ENCODE measurements at places on chromosomes 4 and X.

DNA sequence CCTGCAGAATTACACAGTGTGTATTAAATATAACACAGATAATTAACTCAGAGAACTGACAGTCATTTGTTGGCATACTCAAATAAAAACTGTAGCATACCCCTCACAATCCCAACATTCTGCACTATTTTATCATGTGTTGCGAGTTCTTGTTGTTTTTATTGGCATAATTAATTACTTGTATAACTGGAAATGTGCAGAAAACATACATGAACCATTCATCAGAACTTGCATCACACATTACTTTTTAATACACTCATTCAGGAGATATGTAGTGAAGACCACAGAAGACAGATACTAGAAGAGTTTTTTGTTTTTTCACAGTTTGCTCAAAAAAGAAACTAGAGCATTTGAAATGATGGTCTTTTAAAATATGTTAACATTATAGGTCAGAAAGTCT is 74.6 kb upstream of the NEIL3 start:
- no peak for DNase-seq

- no peak for DNase-seq
These were observed 1086.0 kb downstream of the NLGN4X start for GRCh38 chrX:5142644-5143043.

GRCh38 chrX:35339796-35340195 is 397.2 kb downstream of the FAM47B start:
- no peak for DNase-seq

- no peak for DNase-seq
These were observed 1064.4 kb downstream of the PCDH7 start for GRCh38 chr4:31784558-31784957.

DNA sequence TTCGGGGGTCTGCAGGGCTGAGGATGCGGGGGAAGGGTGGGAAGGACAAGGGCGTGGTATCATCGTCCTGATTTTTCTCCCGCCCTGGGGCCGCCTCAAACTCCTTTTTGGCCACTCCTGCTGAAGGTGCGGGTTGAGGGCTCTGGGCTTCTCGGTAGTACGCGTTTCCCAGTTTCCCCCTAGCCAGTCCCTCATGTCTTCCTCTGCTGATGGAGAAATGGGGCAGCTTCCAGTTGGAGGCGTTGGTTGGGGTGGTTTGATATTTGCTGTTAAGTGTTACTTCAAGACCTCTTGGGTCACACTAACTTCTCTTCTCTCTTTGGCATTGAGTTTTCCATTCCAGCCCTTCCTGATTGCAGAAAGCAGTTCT is 482 bp downstream of the GSTCD start:
- peak; percentile 38 for DNase-seq

DNA sequence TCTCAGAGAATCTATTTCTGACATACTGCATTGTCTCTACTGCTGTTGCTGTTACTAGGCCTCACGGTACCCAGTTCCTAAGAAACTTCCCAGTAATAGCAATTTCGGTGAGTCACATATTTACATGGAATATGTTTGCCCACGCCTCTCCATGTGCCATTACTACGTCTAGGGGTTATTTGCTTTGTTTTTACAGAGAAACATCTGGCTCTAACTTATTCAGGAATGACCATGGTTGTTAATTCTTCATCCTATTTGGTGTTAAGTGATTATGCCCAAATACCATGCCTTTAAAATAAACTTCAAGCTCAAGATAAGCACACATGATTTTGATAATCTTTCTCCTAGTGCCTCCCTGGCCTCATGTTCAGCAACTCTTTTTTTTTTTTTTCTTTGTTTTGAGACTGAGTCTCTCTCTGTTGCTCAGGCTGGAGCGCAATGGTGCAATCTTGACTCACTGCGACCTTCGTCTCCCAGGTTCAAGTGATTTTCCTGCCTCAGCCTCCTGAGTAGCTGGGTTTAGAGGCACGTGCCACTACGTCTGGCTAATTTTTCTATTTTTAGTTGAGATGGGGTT is 101.0 kb upstream of the HS3ST1 start:
- no peak for DNase-seq

GRCh38 chr4:55819634-55820033 is at the start of gene EXOC1L:
TSS of gene EXOC1L (plus strand) at chr4:55819790. CDS start at chr4:55820027, 237 bp downstream.
- DNase-seq: no peak

GRCh38 chr4:185624259-185624589 is 88.9 kb upstream of the PDLIM3 start:
- no peak for DNase-seq

- DNase-seq: no peak
These were observed 34.1 kb upstream of the TMPRSS11F start for GRCh38 chr4:68163754-68164153.

DNA sequence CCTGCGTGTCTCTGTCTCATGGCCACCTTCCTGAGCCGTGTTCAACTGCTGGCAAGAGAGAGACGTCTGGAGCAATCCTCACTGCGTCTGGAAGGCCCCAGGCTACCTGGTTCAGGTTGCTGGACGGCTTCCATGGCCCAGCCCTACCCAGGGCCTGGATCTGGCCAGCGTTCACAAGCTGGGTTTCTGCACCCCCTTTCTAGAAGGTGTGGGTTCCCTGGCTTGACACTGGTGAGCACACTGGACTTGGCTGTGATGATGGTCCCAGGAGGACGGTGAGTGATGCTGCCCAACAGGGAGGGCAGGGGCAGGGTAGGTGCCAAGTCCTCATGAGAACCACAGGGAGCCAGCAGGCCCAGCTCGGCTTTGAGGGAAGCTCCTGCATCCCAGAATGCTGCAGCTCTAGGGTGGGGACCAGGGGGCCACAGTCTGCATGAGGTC is 63.4 kb downstream of the HTRA3 start:
- DNase-seq: no peak

GRCh38 chr4:128427832-128428366 is 140.3 kb upstream of the PGRMC2 start:
- no peak for DNase-seq

GRCh38 chrX:131646106-131646505 is 102.2 kb downstream of the OR13H1 start:
- DNase-seq: no peak

GRCh38 chrX:11265352-11265751 is 27.9 kb upstream of the AMELX start:
- no peak for DNase-seq

DNA sequence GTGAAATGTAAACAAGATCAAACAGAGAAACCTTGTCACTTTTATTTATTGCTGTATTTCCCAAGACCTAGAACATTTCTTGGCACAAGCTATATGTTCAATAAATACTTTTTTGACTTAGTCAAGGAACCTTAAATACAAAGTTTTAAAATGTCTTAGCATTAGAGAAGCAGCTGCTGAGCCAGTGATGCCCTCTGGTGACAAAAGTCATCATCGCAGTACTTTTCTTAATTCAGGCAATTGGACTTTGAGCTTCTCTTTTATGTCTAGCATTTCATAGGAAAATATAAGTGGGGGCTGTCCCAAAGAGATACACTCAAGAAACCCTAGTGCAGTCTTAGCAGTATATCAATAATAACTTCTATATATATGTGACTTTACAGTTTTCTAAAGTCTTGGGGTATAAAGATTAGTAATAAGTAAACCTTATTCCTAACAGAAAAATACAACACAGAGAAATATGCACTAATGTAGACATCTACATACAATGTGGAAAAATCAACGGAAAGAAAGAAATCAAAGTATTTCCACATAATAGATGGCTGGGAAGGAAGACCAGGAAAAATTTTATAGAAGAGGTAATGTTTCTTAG is 118.4 kb downstream of the DTHD1 start:
- peak; percentile 24 for DNase-seq

DNA sequence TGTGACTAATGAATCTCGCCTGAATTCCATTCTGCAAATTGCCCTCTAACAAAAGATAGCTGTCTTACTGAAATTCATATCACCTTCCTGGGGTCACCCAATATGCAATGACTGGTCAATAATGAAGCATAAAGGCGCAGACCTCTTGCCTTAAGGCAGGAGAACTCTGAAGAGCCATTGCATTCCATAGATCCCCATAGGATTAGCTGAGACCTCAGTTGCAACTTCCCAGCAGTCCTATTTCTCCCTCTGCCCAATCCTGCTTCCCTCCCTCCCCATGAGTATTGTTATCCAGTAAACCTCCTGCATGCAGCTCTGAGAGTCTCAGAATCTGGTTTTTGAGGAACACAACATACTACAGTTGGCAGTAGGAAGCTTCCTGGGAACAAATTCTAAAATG is 396.5 kb downstream of the DCAF12L2 start:
- DNase-seq: no peak

DNA sequence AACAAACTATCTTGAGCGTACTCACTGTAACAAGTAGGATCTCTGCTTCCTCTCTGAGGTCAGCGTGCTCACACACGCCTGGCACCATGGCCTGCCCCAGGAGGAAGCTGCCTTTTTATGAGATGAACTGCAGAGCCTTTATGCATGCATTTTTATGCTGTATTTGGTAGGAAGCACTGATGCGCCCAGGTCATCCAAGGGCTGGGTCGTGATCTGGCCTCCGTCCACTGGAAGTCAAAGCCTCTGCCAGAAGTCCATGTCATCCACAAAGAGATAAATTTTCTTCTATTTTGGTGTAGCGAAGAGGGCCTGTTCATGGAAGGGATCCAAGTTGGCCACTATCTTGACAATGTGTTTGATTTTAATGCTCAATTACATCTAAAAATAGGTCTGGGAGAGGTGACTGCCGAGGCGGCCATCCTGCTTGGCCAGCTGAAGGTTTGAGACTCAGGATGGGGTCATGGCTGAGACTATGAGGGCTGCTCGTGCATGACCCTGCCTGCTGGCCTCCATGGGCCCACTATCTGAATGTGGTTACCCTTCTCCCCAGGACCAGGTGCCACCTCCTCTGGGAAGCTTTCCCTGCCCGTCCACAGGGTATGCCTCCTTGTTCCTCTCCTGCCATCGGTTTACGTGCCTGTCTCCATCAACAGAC is 50.3 kb downstream of the HTRA3 start:
- no peak for DNase-seq

- no peak for DNase-seq
These were observed 19.2 kb downstream of the PAGE4 start for GRCh38 chrX:49848275-49848674.

DNA sequence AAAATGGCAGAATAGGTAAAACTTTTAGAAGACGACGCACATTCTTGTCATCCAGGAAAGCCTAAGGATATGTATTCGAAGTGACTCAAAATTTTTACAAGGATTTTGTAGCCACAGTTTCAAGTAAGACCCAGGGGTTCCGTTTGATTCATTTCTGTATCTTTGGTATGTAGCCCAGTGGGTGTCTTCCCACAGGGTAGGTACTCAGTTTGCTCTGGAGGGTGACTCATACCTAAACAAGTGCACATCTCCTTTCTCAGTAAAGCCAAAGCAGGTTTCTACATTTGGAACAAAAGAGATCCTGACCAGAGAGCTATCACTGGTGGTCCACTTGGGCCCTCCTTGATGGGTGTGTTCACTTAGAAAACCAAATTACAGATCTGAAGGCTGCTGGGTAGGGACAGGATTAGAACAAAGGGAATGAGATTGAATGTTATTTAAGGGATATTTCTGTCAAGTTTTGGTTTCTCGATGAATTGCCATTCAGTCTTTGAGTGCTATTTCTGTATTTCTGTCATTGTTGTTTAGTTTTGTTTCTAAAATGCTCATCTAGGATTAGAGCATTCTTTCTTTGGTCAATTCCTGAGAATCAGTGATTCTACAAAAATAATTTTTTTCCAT is 56.1 kb downstream of the PLS3 start:
- DNase-seq: peak; percentile 54

DNA sequence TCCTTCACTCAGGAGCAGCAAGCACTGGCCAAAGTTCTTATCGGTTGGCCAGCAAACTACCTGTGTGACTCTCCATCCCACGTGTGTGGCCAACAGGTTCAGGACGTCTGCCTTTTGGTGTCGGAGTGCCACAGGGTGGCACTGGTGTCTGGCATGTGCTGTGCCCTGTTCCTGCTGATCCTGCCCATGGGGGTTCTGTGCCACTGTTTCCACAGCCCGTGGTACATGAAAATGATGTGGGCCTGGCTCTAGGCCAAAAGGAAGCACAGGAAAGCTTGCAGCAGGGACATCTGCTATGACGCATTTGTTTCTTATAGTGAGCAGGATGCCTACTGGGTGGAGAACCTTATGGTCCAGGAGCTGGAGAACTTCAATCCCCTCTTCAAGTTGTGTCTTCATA is 4.6 kb upstream of the TLR2 start:
- DNase-seq: no peak

DNA sequence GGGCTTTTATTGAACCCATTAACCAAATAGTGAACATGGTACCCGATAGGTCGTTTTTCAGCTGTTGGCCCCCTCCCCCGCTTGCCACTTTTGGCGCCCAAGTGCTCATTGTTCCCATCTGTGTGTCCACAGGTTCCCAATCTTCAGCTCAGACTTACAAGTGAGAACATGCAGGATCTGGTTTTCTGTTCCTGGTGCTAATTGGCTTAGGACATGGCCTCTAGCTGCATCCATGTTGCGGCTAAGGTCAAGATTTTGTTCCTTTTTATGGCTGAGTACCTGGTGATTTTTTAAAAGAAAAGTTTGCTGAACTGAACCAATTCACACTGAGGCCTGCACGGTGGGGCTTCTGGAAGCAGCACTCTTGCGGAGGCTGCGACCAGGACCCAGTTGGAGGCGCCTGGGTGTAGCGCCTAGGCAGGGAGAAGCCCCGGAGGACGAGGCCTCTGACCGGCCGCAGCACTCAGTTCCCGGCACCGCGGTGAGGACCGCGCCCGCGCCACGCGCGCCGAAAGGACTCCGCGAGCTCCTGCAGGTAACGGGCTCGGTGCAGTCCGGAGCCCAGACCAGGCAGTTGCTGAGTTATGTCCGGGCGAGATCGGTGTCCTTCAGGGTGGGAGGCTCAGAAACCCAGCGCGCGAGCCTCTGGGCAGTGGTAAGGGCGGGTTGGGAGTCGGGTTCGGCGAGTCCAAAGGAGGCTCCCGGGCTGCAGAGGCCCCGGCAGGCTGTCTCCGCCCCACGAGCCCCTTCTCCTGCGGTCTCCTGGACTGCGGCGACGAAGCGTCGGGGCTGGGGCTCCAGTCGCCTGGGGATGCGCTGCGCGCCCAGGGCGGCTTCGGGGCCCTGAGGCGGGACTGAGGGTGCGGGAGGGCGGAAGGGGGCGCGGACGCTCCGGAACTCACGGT is 15.8 kb upstream of the SLC25A4 start:
- peak; percentile 57 for DNase-seq

GRCh38 chrX:23373129-23373804 is 38.6 kb downstream of the PTCHD1 start:
- DNase-seq: no peak

- no peak for DNase-seq
These were observed 160.7 kb upstream of the LDB2 start for GRCh38 chr4:17058916-17059741.

Measured in GM13977 (cell line).